ENCODE measurements at places on chromosomes 7 and 10.
A peak's percentile ranks its signal among the peaks of the same experiment; 100 is the strongest.

DNA sequence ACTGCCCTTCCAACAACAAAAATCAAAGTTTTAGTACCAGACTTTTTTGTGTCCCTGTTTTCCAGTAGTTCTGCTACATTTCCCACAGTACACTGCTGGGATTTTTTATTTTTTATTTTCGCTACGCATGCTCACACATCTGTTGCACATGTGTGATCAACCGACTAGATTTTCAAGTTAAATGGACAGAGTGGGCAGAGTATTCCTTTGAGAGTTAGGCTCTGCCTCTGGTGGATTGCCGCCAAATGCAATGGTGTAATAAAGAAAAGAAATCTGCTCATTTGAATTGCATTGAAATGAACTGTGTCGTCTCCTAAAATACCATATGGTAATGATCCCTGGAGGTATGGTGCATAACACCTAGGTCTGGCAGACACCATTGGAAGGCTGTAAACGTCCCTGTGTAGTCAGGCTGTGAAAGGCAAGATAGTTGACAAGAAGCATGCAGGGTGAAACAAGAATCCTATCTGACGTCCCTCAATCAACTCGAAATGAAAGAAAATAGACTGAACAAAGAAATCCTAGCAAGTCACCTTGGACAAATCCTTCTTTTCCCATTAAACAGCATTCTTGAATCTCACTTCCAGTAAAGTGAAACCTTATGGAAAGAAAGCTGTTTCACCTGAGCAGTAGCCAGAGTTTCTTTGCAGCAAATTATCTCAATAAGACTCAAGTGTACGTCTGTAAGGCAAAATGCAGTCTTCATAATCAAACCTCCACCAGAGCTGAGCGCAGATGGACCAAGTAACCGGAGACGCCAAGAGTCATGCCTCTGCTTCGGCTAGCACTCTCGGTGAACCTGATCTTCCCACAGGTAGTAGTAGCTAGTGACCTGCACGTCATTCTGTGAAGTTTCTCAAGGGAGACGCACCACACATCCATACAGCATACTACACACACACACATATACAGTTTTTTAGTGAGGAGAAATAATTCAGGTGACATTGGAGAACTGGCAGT, 357.3 kb downstream of the CRPPA start:
- DNase-seq = peak; percentile 40

DNA sequence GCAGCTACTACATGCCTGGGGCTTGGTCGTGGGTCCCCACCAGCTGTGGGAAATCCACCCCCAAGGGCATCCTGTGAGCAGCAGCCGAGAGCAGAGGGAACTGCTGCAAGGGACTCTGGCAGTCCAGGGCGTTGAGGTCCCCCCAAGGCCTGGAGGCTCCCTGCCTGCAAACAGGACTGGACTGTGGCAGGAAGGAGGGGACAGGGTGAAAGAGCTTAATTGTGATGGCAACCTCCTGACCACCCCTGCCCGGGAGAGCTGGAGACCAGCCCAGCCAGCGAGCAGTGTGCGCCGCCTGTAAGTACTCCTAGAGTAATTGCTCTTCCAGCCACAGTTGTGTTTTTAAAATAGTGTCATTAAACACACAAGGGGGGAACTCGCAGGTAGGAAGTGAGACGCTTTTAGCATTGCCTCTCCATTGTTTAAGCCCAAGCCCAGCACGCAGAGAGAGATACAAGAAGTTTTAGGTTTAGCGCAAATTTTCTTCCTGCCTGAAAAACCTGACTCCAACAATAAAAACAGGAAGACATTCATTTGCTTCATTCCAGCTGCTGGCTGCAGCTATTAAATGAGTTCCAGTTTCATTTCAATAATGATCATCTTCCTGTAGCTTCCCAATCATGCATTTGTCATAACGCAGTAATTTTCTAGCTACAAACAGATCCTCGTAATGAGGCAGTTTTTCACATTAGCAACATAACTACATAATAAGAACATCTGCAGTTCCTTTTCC, 111.1 kb downstream of the EBF3 start:
- no peak for DNase-seq

- no peak for DNase-seq
Observed at GRCh38 chr10:85612378-85612775, 754.2 kb downstream of the GRID1 start.

DNA sequence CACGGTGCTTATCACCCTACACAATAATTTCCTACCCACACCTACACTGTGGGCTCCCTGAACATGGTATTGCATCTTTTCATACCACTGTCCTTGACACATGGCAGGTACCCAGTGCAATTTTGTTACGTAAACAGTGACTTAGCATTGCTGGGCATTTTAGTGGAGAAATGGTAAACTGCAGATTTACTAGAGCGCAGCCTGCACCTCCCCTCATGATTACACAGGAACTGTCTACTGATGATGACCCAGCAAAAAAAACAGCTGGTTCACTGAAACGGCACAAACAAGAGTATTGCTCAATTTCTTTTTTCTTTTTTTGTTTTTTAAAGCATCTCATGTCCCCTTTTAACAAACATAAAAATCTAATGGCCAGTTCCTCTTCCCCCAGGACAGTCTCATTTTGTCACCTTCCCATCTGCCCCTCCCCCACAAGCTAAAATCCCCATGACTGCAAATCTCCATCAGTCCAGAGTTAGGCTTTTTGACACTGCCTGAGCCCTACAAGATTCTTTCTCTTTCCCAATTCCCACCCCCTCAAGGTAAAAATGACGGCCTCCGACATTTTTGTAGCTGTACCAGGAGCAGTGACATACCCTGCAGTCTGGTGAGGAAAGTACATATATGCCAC, 2.8 kb downstream of the ZNF746 start:
- DNase-seq = no peak

GRCh38 chr10:12340371-12340770, 9.0 kb upstream of the CAMK1D start:
- no peak for DNase-seq

DNA sequence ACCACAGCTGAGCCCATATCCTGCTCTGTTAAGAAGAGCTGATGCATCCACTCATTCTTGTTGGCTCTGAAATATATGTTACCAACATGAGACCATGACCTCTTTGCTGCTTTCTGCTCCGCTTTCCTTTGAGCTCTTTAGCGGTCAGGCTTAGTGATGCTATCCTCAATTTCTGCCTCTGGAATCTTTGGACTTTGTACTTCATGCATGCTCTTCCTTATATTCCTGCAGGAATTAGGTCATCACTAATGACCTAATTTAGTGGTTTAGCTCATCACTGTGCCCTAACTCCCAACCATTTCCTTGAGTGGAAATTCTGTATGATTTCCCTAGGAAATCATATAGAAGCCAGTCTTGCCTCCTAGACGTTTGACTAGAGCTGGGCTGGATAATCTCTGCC, 119.5 kb downstream of the AOAH start:
- no peak for DNase-seq

- DNase-seq = no peak
Observed at GRCh38 chr7:1302936-1303335, 70.3 kb downstream of the UNCX start.

DNA sequence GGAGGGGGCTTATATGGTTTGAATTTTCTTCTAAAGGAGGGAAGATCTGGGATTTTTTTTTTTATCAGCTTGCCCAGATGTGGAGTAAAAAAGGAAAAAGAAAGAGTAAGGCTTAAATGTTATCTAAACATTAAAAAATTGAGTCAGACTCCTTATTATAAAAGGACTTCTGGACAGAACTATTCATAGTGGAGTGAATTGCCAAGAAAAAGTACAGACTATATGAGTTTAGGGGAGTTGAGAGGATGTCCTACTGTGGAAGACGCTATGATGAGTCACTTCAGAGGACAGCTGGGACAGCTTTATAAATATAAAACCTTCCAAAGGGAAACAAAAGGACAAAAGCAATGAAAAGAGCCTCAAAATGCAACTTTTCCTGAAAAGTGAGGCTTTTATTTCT, 73.0 kb downstream of the TFPI2 start:
- peak; percentile 70 for DNase-seq

DNA sequence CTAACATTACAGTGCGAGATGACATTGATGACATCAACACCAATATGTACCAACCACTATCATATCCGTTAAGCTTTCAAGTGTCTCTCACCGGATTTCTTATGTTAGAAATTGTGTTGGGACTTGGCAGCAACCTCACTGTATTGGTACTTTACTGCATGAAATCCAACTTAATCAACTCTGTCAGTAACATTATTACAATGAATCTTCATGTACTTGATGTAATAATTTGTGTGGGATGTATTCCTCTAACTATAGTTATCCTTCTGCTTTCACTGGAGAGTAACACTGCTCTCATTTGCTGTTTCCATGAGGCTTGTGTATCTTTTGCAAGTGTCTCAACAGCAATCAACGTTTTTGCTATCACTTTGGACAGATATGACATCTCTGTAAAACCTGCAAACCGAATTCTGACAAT, 4.3 kb downstream of the GPR22 start:
- no peak for DNase-seq

DNA sequence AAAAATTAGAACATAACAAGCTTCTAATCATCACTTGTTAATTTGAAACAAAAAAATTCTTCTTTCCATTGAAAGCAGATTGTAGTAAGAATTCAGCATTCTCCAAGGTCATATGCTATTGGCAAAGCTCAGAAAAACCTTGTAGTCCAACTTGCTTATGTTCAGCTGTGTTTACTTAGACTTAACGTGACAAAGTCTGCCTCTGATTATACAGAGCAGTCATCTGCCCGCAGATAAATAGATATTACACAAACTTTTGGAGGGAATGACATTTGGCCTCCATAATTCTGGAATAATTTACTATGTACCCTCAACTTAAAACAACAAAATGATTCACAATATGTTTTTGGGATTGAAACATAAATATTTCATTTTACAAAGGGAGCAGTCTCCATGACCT, 45.8 kb downstream of the MKX start:
- DNase-seq = no peak

- peak; percentile 41 for DNase-seq
Observed at GRCh38 chr10:29688230-29688661, 53.5 kb upstream of the SVIL start.

DNA sequence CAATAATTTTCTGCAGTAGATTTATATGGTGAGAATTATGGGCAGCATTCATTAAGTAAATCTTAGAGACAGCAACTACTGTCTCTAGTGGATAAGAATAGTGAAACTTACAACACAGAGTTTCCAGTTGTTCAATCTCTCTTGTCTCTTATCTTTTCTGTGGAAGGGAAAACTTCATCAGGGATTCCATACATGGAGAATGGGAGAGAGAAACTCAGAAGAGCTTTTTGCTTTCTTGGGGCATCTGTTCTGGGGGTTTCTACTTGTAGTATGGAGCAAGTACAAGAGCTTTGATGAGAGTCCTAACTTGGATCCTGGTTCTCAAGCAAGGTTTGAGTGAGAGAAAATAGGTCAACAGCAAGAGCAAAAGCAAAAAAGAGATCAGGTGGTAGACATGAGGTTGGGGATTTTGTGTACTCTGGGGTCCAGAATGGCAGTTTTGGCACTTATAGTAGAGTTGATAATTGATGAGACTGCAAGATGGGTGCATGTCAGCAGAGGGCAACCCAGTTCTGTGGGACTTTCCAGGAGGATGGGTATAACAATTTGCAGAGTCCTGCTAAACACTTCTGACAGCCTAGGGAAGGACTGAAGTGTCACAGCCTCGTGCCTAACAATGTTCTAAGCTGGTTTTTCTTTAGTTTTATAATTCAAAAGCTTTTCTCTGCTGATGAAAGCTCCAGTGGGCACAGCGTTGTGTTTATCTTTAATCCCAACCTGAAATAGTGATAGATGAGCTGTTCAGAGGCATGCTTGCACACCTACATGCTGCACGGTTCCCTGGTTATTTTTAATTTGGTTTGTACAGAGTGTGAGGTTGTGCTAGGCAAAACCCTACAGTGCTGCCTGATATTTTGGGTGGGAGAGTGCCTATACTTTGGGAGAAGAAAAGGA, 32.0 kb upstream of the STRIP2 start:
- no peak for DNase-seq

DNA sequence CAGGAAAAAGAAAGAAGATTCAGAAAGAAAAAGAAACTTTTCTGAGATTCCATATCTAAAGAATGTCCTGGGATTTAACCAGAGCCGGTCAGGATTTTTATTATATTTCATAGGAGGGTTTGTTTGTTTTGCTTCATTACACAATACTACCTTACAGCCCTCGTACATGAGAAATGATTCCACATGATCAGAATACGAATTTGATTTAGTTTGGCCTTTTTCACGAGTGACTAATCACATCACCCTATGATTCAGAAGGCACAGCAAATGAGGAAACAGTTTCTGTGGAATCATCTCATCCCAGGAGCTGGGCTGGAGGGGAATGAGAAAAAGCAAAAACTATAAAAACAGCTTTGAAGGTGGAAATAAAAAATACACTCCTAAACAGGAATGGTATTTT, 54.7 kb upstream of the VWC2 start:
- DNase-seq = no peak

DNA sequence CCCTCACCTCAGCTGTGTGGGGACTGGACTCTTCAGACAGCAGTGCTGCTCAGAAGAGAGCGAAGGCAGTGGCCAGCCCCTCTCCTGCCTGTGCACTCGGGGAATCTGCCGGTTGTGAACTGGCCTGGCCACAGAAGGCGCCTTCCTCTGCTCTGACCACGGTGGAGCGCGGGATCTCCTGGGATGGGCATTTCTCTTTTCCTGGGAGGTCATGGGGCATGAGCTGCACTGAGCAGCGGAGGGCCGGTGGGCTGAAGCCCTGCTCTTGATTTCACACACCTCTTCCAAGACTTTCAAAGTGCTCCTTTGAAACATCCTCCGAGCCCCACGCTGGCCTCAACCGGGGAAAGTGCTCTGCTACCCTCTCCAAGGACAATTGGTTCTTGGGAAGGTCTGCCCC, 125.6 kb upstream of the FAM20C start:
- DNase-seq = no peak

- no peak for DNase-seq
Observed at GRCh38 chr10:10007957-10008356, 1009.7 kb upstream of the CELF2 start.

- DNase-seq = peak; percentile 78
Observed at GRCh38 chr7:90178679-90179278, 24.5 kb downstream of the STEAP1 start.

DNA sequence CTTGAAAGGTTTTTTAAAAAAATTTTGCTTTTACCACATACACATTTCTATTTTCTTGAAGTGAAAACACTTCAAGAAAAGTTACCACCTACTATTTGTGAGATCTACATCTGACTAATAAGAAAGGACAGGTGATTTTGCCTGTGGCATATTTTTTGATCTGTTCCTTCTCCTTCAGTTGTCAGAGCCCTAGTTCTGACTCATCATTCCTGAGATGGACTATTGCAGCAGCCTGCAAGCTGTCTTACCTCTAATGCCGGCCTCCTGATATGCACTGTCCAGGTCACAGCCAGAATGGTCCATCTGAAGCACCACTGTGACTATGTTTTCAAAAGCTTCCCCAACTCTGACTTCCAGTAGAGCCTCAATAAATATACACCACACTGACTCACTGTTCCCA, 28.2 kb upstream of the ANK3 start:
- DNase-seq = no peak
